Fibroblast of skin of scalp (primary cell): ENCODE measurements at places on chromosomes 5 and 9.

DNA sequence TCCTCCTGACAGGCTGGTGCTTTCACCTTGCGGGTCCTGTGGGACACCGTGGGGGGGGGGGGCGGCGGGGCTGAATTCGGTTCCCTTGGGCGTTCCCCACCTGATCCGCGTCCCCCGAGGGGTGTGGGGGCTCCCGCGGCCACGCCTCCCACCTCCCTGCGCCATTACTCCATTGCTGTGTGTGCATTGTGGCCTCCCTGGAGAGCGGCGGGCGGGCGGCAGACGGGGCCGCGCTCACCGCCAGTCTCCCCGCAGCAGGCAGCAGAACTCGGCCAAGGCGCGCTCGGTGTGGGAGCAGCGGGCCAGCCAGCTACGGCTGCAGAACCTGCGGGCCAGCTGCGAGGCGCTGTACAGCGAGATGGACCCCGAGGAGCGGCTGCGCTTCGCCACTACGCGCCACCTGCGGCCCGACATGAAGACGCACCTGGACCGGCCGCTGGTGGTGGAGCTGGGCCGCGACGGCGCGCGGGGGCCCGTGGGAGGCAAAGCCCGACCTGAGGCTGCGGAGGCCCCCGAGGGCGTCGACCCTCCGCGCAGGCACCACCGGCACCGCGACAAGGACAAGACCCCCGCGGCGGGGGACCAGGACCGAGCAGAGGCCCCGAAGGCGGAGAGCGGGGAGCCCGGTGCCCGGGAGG is 145.3 kb downstream of the CACNA1B start:
- no peak for DNase-seq

GRCh38 chr5:10364186-10364689 is 10.7 kb downstream of the MARCHF6 start:
- DNase-seq: no peak

DNA sequence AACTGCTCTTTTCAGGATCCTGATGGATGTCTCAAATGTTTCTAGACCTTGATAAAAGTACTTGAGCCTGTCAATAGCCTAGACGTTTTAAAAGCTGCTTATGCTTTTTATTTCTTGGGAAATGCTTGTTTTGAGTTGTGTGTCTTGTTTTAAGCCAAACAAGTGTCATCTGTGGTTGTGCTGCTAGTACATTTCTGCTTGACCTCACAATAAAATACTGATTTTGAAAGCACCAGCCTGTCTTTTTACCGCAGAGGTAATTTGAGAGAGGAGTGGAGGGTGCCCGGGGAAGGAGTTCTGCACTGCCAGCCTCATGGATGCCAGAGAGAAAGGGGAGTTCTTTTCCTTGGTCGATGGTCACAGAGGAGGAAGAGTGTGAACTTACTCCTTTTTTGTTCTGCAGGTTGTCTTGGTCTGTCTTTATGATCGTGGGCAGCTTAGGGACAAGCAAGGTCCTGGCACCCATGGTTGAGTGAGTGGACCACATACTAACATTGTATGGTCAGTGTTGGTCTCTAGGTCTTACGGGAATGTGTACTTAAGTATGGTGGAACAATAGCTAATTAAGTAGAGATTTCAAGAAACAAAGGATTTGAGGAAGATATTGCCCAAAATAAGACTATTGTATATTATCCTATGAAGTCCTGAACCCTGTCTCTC is 61.0 kb downstream of the TRIO start:
- no peak for DNase-seq

- no peak for DNase-seq
Measured at GRCh38 chr9:70478963-70479641, 64.6 kb upstream of the KLF9 start.

DNA sequence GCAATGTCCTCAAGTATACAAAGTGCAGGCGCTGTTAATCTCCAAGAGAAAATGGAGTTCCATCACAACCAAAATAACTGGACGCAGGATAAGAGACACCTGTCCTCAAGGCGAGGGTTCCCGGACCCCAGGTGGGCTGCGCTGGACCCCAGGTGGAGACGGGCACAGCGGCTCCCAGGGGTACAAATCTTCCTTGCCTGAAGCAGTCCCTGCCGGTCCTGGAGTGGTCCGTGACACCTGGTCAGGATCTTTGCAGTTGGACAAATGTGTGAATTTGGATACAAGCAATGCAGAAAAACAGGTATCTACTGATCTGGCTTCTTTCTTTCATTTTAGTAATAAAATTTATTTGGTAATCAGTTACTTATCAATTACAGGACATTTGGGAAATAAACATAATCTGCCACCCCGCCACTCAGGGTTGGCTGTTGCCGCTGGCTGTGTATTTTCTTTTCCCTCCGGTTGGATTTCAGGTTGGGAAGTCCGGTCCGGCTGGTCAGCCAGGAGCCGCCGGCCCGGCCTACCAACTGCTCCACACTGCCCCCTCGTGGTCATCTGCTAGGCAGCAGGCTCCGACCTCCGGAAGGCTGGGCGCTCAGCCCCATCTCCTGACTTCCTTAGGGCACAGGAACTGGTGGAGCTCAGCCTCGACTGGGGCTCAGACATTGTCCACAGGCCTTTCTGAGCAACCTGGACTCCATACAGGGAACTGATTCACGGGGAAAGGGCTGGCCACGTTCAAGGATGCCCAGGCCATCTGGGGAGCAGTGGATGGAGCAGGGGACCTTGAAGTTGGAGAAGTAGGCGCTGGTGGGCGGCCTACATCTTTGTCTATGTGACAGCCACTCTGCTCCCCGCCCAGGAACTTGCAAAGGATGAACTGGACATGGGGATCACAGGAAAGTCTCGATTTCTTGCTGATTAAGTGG is 43.4 kb downstream of the NXNL2 start:
- peak; percentile 70 for DNase-seq

GRCh38 chr5:179240561-179240960 is 104.7 kb downstream of the ADAMTS2 start:
- no peak for DNase-seq

- no peak for DNase-seq
Measured at GRCh38 chr9:132162764-132163456, 1.1 kb downstream of the NTNG2 start.

DNA sequence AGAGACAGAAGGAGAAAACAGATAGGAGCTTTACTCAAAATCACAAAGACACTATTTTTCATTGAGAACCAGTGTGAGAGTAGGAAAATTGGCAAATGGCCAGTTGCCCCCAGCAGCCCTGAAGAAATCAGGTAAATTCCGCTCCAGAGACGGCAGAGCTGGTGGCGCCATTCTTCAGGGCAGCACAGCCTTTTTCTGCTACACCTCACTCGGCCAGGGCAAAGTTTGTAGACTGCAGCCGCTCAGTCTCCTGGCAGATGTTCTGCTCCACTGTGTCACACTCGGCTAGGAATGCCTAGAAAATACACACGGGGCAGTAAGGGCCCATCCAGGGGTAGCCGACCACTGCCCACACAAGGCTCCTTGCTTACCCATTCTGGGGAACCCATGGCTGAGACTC is 9.5 kb downstream of the BAG1 start:
- no peak for DNase-seq

- DNase-seq: no peak
Measured at GRCh38 chr5:170390472-170390871, 1.3 kb upstream of the KCNMB1 start.

DNA sequence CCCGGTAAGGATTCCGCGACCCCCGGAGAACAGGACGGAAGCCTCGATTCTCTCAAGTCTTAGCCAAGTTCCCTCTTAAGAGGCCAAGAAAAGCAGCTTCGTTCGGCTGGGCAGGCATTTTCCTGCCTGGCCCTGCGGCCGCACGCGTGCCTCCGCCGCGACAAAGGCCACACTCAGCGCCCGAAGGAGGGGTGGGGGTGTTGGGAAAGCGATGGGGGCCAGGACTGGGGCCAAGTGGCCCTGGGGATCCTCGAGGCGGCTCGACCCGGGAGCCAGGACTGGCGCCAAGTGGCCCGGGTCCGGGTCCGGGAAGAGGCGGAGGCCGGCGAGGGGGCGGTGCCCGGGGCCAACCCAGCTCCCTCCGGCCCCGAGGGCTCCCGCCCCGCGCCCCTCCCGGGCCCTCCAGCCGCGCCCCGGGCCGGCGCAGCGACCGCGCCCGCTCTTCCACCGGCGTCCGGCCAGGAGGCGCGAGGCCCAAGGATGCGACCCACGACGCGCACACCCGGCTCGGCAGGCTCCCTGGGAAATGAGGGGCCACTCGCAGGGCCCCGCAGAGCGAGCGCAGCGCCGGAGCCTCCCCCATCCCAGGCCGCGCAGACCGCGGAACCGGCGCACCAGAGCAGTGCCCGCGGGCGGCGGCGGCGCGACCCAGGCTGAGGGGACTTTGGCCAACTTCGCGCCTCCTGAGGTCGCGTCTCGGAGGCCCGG is 756 bp downstream of the VAV2 start:
- DNase-seq: peak; percentile 6

- peak; percentile 44 for DNase-seq
Measured at GRCh38 chr9:20319641-20320337, 302.5 kb downstream of the MLLT3 start.

DNA sequence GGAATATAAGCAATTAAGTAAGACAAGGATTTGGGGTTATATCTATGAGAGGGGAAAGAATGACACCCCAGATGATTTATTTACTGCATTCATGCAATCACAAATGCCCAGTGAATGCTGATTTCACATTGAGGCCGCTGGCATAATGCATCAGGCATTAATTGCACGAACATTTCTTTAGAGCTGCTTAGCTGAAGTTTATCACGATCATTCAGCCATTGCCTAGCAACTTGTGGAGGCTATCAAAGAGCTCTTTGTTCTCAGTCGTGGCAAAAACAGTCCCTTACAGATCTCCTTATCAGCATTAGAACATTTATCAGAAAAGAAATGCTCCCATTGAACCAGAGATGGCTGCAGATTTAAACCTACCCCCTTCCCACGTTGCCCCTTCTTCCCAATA is 88.7 kb upstream of the PRRC1 start:
- DNase-seq: no peak

DNA sequence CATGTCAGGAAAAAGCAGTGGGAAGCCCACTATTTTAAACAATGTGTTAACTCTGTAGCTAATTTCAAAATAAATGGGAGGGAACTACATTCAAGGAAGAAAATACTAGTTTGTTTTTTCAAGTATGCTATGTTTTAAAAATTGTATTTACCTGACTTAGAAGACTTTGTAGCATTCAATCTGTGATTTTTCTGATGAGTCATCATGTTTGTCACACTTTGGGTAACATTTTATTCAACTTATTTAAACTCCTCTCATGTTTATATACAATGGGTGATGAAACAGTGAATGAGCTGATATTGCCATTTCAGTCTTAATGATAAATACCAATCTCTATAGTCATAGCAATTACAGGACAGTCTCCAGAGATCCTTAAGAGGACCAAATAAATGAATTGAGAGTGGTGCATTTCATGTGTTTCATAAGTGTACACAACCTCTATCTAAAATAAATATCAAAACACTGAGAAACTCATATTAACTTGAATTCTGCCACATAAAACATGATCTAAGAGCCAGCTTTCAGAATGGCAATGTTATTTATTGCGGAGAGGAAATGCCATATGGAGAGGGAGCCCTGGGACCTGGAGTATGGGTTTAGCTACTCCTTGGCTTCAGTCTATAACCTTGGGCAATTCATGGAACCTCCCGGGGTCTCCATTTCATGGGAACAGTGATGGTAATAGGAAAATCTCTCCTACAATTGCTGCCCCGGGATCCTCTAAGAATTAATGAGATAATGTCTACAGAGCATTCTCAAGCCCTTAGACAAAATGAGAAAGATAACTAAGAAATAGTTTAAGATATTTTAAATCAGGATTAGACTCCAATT is 913.9 kb downstream of the TLE4 start:
- no peak for DNase-seq

DNA sequence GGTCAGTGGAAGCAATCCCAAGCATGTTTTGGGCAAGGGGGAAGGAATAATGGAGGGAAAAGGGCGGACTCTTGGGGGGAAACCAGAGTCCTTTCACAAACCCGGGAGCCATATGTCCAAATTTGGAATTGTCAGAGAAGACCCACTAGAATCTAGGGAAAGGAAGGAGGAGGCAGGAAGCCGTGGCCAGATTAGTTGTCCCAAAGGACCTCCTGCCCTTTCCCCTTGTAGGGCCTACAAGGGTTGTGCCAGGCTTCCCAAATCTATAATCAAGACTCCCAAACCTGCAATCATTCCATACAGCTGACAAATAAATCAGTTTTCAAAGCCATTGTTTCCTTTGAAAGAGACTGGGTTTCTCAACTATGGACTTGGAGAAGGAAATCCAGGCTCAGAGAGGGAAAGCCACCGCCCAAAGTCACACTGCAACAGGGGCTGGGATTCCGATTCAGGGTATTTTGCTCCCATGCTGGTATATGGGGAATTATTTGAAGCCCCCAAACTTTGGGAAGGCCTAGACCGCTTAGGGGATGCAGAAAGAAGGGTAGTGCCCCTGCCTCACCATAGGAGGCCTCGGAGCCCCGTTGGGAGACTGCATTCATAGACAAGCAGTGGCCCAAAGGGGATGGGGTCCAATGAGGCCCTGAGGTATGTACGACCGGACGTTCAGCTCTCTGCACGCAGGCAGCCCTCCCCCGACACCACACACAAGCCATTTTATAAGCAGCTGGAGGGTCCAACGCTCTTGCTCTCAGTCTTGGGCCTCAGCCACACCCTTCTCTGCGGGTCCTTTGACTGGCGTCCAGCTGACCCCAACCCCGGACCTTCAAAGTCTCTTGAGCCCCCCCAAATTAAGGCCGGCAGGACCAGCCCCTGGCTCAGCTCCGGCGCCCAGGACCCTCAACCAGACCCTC is 815 bp downstream of the ANXA6 start:
- peak; percentile 69 for DNase-seq

- no peak for DNase-seq
Measured at GRCh38 chr5:175685701-175686350, 28.0 kb downstream of the HRH2 start.

GRCh38 chr9:130820135-130820738 is 14.8 kb upstream of the ABL1 start:
- no peak for DNase-seq

DNA sequence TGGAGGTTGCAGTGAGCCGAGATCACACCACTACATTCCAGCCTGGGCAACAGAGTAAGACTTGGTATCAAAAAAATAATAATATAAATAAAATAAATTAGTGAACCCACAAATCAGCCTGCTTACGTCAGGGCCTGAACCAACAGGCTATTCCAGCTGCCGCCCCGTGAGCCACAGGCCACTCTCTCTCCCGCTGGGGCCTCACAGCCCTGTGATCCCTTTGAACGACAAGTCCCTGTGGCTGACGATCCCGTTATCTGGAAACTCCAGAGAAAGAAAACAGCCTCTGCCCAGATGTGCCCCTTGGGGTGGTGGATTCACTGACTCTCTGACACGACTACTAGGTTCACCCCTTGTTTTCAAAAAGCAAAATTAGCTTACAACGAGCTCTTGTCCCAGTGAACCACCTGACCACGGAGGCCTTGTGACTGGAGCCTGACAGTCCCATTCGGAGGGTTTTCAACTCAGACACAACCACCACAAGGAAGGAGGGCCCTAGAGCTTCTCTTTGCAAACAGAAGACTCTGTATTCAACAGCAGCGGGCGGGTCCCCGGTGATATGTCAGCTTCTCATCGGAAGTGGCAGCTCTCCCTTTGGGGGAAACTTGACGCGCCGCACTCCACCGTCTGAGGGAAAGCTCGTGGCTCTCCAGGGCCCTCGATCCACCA is 4.4 kb upstream of the DIPK1B start:
- no peak for DNase-seq
